ENCODE measurements at places on chromosomes 4 and X.

DNA sequence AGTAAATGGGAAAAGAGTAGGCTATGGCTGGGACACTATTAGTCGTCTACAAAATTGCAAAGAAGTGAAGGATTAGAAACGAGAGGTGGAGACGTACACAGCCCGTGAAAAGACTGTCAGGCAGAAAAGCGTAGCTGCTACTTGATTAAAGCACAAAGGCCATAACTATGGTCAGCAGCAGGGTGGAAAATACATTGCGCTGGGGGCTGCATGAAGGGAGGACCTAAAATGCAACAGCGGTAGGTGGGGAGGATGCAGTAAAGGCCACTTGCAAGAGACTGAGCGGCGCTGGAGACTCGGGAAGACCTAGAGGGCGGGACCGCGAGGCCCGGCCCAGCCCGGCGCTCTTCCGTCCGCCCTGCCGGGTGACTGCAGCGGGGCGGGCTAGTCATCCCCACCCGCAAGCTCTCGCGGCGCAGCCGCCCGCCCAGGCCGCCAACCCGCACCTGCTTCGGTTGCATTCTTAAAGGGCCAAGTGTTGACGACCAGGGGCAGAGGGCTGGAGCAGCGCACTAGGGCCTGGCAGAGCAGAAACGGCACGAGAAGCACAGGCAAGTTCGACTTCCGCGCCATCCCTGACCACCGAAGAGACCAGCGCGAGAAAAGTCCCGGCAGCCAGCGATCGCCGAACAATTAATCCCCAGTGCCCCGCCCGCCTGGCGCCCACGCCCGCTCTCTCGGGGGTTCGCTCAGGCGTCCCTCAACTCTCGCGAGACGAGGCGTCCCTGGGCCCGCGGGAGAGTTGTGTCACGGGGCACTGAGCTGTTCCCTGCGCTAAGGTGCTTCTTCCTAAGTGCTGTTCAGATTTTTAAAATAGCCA, at the start of gene AGA:
Gene AGA, minus strand, starts transcription at position 635 of the 820 bp plus-strand sequence. Its CDS starts 62 bp downstream, at position 573.
- peak; percentile 96 for DNase-seq

- DNase-seq: no peak
Measured at GRCh38 chrX:9534686-9535085, 69.8 kb downstream of the TBL1X start.

GRCh38 chr4:119739796-119740195, 111.2 kb upstream of the PDE5A start:
- no peak for DNase-seq

- DNase-seq: no peak
Measured at GRCh38 chrX:125289209-125289608, 30.5 kb upstream of the TEX13C start.

DNA sequence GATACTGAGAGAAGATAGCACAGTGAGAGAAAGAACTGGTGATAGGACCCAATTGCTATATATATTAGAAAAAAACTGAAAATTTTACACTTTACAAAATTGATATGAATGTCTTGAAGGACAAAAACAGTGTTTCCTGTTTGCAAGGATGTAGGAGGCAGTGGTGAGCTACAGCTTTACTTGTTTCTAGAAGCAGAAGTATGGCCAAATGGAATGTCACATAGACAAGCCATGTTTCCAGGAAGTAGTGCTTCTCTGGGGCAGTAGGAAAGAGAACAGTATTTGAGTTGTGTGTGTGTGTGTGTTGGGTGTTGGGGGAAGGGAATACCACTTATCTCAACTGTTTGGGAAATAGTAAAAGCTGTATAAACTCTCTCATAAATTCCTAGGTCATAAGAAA, 60.9 kb upstream of the IBSP start:
- DNase-seq: no peak

- no peak for DNase-seq
Measured at GRCh38 chr4:123956204-123956603, 559.6 kb downstream of the SPRY1 start.

GRCh38 chr4:138975225-138975624, 40.4 kb upstream of the NOCT start:
- DNase-seq: no peak

GRCh38 chrX:24241822-24242648, 71.8 kb downstream of the SUPT20HL2 start:
- DNase-seq: peak; percentile 6

DNA sequence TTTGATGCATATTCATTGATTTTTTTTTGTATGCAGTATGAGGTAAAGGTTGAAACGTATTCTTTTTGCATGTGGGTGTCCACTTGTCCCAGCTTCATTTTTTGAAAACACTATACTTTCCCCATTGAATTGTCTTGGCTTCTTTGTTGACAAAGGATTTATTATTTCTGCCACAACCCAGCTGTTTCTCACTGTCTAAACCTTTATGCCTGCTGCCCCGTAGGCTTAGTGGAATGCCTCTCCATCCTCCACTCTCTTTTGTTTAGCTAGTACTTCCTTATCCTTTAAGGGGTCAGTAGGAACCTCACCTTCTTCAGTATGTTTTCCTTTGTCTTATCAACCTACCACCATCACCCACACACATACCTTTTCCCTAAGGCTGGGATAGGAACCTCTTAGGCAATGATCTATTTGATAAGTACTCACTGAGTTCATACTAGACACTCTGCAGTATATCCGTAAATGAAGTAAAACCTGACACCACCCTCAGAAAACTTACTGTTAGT, 8.5 kb downstream of the FMR1 start:
- DNase-seq: no peak

Measured in urothelium cell line (cell line).